ENCODE measurements at places on chromosomes 3 and 15. TPM values are rescaled to one million over a fixed set of nuclear protein-coding genes. Genes with fewer than 3 reads are reported as not detected.

The RARRES1 gene
- total RNA-seq, result 0.21 TPM

DNA sequence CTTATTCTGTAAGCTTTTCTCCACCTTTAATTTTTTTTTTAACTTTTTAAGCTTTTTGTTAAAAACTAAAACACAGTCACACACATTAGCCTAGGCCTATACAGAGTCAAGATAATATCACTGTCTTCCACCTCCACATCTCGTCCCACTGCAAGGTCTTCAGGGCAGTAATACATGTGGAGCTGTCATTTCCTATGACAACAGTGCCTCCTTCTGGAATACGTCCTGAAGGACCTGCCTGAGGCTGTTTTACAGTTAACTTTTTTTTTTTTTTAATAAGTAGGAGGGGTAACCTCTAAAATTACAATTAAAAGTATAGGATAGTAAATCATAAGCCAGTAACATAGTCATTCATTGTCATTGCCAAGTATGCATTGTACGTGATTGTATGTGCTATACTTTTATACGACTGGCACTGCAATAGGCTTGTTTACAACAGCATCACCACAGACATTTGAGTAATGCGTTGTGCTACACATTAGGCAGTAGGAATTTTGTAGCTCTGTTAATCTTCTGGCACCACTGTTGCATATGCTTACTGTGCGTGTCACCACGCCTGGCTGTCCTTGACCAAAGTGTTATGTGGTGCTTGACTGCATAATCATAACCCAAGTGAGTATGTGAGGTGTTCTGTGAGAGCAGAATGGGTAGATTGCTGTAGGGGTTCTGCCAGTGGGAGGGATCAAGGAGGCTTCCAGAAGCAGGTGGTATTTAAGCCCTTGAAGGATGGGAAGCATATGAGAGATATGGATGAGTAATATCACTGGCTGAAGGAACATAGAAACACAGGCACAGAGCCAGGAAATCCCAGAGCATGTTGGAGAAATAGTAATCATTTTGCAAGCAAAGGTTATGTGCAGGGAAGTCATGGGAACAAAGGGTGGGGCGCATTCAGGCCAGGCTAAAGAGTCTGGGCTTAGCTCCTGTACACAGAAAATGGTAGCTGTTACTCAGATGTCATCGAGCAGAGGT, 18.3 kb downstream of the FBXO22 start:
- peaks cover 55% of the 10 kb centered on the region for H3K36me3 ChIP-seq
- no peak overlapping the region for H3K4me3 ChIP-seq
- H3K4me1 ChIP-seq, result peaks cover 25% of the 10 kb centered on the region
- no peak for DNase-seq
- no peak overlapping the region for H3K27ac ChIP-seq

GRCh38 chr15:89487791-89488190, 8.6 kb downstream of the RHCG start:
- peaks cover 2% of the 10 kb centered on the region for H3K4me1 ChIP-seq
- H3K27ac ChIP-seq, result no peak overlapping the region
- no peak for DNase-seq

DNA sequence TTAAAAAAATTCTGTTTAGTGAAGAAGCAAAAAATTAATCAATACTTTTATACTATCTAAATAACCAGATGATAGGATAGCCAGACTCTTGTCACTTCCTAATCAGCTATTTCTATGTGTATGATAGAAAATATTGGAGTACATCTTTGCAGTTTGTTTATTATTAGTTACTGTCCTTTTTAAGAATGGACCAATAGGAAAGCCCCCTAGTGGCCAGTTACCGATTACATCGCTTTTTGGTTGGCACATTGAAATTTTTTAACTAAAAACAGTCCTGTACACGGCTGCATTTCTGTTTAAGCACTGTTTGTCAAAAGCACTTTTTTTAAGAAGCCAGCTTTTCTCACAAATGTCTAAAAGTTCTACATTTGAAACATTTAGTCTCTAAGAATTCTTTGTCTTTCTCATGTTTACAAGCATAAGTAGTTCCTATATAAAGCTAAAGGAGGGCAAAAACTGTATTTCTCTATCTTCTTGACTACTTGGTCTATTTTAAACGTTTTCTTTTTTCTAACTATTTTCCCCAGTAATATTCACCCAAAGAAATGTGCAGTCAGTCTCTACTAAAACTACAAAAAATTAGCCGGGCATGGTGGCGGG, 253.2 kb upstream of the LRTM1 start:
- H3K4me3 ChIP-seq, result no peak overlapping the region
- no peak overlapping the region for H3K27ac ChIP-seq
- H3K27me3 ChIP-seq, result no peaks in the 10 kb centered on the region
- no peaks in the 10 kb centered on the region for H3K4me1 ChIP-seq
- H3K36me3 ChIP-seq, result no peaks in the 10 kb centered on the region

GRCh38 chr15:68719672-68720071, 101.0 kb downstream of the ANP32A start:
- H3K27me3 ChIP-seq, result peaks cover 8% of the 10 kb centered on the region
- no peak for DNase-seq
- H3K4me3 ChIP-seq, result no peak overlapping the region
- peaks cover 2% of the 10 kb centered on the region for H3K4me1 ChIP-seq
- no peaks in the 10 kb centered on the region for H3K36me3 ChIP-seq
- no peak overlapping the region for H3K27ac ChIP-seq

GRCh38 chr15:74274470-74275038, 38.4 kb downstream of the CCDC33 start:
- H3K36me3 ChIP-seq, result no peaks in the 10 kb centered on the region
- no peak overlapping the region for H3K27ac ChIP-seq
- no peak for DNase-seq
- H3K27me3 ChIP-seq, result peaks cover 6% of the 10 kb centered on the region
- H3K4me1 ChIP-seq, result no peaks in the 10 kb centered on the region
- no peak overlapping the region for H3K4me3 ChIP-seq

GRCh38 chr3:31002730-31003129, 108.3 kb upstream of the GADL1 start:
- H3K4me3 ChIP-seq, result no peak overlapping the region
- DNase-seq, result no peak
- no peaks in the 10 kb centered on the region for H3K27me3 ChIP-seq
- H3K4me1 ChIP-seq, result no peaks in the 10 kb centered on the region
- H3K36me3 ChIP-seq, result no peaks in the 10 kb centered on the region
- H3K27ac ChIP-seq, result no peak overlapping the region

GRCh38 chr3:167067787-167068161, 312.3 kb downstream of the ZBBX start:
- H3K4me3 ChIP-seq, result no peak overlapping the region
- H3K4me1 ChIP-seq, result no peaks in the 10 kb centered on the region
- no peaks in the 10 kb centered on the region for H3K36me3 ChIP-seq
- no peak for DNase-seq
- no peaks in the 10 kb centered on the region for H3K27me3 ChIP-seq
- H3K27ac ChIP-seq, result no peak overlapping the region

DNA sequence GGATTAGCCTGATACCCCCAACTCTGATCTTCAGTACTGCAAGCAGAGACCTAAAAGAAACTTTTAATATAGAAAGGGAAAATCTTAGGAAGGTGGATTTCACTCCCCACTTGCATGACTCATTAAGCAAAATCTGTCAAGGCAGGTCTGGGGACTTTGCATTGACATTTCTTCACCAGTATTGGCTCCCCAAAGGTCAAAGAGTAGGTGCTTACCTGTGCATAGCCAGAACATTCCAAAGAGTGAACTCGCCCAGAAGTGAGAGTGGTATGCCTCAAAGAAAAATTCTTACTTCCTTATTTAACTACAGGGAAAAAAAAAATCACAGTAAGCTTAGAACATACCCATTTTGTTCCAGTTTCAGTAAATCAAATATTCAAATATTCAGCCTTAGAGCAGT, 140.9 kb upstream of the TP63 start:
- H3K36me3 ChIP-seq, result peaks cover 4% of the 10 kb centered on the region
- no peak overlapping the region for H3K4me3 ChIP-seq
- no peak for DNase-seq
- no peaks in the 10 kb centered on the region for H3K27me3 ChIP-seq
- H3K4me1 ChIP-seq, result no peaks in the 10 kb centered on the region
- H3K27ac ChIP-seq, result no peak overlapping the region

The DIS3L gene
- total RNA-seq, result 56.3 TPM

GRCh38 chr3:55904716-55905115, 417.6 kb upstream of the WNT5A start:
- DNase-seq, result no peak
- no peak overlapping the region for H3K4me3 ChIP-seq
- H3K27me3 ChIP-seq, result no peaks in the 10 kb centered on the region
- H3K27ac ChIP-seq, result no peak overlapping the region
- H3K36me3 ChIP-seq, result no peaks in the 10 kb centered on the region
- H3K4me1 ChIP-seq, result no peaks in the 10 kb centered on the region

DNA sequence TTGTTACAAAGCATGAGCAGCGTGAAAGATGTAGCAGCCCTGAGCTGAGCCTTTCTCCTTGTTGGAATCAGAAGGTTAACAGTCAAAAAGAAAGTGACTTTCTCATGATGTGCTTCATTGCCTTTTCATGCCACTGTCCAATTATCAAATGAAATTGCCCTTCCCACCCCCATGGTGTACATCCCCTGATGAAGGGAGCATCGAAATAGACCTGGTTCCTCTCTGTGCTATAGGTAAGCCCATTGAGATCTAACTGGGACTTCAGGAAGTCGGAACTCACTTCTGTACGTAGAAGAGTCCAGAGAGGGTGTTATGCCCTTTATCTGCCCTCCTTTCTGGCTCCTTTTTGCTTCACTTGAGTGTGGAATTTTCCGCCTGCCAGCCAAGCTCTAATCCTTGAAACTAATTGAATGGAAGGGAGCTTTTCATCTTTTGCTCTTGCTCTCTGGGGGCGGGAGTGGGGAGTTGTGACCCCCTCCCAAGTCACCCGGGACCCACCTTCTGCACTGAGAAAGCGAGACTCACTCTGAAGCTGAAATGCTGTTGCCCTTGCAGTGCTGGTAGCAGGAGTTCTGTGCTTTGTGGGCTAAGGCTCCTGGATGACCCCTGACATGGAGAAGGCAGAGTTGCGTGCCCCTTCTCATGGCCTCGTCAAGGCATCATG, 20.9 kb downstream of the ABHD6 start:
- no peak for DNase-seq
- H3K4me1 ChIP-seq, result peaks cover 39% of the 10 kb centered on the region
- H3K27ac ChIP-seq, result peak overlapping the region; percentile 48
- H3K36me3 ChIP-seq, result peaks cover 54% of the 10 kb centered on the region

GRCh38 chr15:40593588-40594428, at the start of gene KNL1:
Gene KNL1 (plus strand): TSS chr15:40594249. CDS start chr15:40602932, 8,683 bp downstream.
- H3K27me3 ChIP-seq, result no peaks in the 10 kb centered on the region
- peak; percentile 90 for DNase-seq
- peaks cover 24% of the 10 kb centered on the region for H3K4me1 ChIP-seq
- peak within 1 kb of the TSS; percentile 99 for H3K27ac ChIP-seq

DNA sequence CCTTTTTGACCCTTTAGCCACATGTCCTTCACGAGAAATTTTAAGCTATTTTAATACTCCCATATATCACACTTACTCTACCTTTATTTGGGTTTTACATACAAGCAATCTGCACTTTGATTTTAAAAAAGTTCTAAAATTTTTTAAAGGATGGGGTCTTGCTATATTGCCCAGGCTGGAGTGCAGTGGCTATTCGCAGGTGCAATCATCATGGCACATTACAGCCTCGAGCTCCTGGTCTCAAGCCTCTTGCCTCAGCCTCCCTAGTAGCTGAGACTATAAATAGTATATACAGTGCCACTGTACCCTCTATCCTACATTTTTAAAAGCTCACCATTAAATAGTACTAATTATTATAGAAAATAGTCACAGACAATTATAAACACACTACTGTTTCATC, 29.9 kb downstream of the NIT2 start:
- H3K4me3 ChIP-seq, result no peak overlapping the region
- H3K27ac ChIP-seq, result no peak overlapping the region
- no peak for DNase-seq

The TRIM42 gene
- not detected for total RNA-seq

DNA sequence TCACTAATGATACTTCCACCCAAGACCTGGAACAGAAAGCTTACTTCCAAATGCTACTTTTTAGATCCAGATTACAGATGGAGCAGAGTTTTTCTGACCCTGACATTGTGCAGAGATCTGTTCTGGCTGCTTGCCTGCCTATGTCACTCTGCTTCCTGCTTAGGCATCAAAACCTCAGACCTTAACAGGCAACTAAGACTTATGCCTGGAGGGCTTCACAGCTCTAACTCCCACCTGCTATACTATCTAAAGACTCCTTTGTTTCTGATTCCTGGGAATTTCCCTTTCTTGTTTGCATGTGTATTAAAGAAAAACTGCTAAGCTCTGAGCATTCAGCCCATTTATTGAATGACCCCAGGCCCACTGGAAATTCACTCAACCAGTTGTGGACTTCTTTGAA, 157.4 kb upstream of the NPHP3 start:
- no peak overlapping the region for H3K4me3 ChIP-seq
- DNase-seq, result no peak
- H3K27ac ChIP-seq, result no peak overlapping the region
- H3K4me1 ChIP-seq, result no peaks in the 10 kb centered on the region
- H3K27me3 ChIP-seq, result peaks cover 2% of the 10 kb centered on the region
- H3K36me3 ChIP-seq, result no peaks in the 10 kb centered on the region

GRCh38 chr3:67593761-67594234, 60.6 kb downstream of the SUCLG2 start:
- no peak overlapping the region for H3K27ac ChIP-seq
- no peak for DNase-seq
- H3K4me3 ChIP-seq, result no peak overlapping the region

Measured in activated T-helper 2 cell treated with anti-CD3 and anti-CD28 coated beads, Interferon-gamma antibody, Interleukin-2, Interleukin-4, amounts not matched to agents 10 μg/mL and 5 μg/mL and 100 μg/mL, durations not matched to agents 14 hours and 24 hours and 36 hours (primary cell).